ENCODE measurements at places on chromosomes 5 and 9. TPM values are rescaled to one million over a fixed set of nuclear protein-coding genes. Genes with fewer than 3 reads are reported as not detected.

DNA sequence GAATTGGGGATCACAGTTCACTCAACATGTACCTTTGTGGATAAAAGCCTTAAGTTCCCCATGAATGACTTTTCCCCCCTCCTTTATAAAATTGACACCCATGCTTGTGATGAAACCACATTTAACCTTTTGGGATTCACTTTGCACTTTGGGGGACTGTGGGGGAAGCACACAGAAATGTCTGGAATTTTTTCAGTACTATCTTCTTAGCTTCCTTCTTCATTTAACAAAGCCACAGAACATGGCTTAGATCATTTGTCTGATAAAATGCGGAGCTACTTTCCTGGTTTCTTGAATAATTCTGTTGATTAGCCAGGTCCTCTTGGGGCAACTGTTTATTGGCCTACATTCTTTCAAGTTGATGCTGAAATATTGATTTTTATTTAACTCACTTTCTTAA, 29.9 kb downstream of the TNFSF15 start:
- DNase-seq = no peak

DNA sequence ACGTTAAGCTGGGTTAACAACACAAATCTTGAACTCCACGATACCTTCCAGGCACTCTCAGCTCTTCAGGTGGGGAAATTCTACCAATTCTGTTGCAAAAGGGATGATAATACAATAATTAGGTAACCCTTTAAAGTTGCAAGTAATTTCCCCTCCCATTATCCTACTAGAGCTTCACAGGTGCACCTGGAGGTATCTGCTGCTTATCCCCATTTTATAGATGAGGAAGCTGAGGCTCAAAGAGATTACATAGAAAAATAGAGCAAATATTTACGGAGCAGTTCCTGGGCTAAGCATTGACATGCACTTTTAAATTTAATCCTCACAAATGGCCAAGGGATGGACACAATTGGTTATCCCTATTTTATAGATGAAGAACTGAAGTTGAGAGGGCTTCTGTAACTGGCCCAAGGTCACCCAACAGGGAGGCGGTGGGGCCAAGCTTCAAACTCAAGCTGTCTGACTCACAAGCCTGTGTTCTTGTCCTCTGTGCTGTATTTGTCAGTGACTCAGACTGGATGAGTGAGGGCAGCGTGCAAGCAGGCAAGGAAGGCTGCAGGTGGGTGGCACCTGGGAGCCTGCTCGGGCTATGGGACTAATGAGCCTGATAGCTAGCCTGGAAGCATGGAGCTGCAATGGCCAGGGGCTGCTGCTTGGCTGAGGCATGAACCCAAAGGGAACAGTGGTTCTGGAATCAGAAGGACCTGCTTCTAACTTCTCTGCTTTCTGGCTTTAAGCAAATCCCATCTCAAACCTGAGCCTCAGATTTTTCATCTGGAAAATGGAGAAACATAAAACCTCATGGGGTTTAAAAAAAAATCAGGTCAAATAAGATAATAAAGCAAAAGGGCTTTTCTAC, 105.5 kb downstream of the PDE6A start:
- no peak for DNase-seq

DNA sequence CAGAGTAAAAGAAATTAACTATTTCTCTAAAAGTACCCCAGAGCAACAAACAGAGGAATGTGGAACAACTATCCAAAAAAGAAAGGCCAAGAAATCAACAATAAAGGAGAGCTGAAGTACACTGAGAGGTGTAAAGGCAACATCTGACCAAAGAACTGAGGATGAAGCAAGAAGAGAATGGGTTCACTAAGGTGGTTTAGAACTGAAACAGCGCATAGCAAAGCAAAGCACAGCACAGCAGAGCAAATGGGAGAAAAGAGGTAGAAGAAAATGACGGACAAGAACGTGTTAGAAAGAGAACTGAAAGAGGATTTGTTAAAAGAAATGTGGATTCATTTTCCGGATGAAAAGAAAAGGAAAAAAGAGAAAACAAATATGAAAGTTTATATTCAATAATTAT, 25.8 kb downstream of the RFX3 start:
- no peak for DNase-seq

DNA sequence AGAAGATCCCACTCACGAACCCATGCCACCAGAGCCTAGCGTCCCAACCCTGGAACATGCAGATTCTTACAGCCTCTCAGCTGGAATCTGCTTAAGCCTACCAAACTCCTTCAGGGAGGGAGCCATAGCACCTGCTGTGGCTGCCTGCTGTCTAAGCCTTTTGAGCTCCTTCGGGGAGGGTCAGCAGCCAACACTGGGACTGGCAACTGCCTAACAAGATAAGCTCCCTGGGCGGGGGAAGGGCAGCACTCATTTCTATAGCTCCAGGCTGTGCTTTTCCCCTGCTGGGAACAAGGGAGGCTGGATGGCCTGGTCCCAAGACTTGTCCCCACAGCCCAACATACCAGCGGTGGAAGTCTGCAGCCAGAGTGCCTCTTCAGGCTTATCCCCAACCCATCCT, 199.1 kb upstream of the OR13F1 start:
- no peak for DNase-seq

DNA sequence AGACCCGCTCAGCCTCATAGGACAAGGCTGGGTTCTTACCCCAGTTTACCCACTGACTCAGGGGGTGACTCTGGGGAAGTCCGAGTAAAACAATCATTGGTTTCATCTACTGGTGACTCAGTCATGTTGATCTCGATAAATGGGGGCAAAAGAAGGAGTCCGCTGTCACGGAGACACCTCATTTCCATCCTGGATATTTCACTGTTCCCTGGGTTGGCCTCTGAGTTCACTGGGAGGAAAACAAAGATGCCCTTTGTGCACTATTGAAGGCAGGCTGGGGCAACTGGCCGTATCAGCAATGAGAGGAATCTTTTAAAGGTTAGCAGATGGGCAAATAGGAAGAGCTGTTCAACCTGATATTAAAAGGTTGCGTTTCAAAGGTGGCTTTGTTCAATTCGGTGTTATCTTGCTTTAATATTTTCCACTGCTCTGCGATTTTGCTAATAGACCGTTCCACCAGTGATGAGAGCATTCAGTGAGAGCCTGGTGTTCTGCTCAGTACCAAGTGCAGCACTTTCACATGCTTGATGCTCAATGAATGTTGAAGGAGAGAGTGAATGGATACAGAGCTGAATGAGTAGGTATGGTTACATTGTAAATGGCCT, 110.2 kb upstream of the EGFLAM start:
- DNase-seq = no peak

DNA sequence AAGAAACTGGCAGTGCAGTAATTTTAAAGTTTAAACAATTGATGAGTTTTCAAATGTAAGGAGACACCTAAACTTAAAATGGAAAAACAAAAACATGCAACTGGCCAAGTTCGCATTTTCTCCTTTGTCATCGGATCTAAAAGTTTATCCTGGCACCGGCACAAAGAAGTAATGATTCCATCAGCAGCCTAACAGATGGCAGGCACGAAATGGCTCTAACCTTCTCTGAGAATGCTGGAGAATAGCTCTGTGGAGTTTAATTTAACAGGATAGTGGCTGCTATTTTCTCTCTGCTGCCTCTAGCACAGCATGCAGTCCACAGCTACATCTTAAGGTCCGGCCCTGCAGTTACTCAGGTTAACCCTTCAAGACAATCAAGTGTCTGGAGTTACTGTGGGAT, 82.2 kb downstream of the PRELID2 start:
- DNase-seq = no peak

SLC27A6 gene
- 0.10 TPM for total RNA-seq

CBY3 gene
- total RNA-seq = not detected

Data from left lobe of liver (tissue), 2 donors.